ENCODE measurements at places on chromosomes 16 and 17.

GRCh38 chr16:15422222-15422621 lies 12.2 kb upstream of the BMERB1 start:
- no peak for DNase-seq

DNA sequence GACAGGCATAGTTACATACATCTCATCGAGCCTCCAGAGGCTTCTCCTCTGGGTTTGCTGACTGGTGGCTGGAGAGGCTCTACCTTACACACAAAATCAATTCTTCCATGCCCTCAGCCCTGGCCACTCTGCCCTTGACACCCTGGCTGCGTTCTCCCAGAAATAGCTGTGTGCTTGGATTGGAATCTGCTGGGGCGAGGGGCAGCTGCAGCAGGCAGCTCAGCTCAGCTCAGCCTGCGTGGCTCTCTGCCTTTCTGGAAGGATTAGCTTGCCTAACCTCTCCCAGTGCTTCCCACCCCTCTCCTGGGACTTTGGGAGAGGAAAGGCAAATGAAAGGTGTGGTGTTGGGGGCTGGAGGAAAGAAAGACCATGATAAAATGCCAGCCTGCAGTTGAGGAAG lies 216.1 kb downstream of the ENGASE start:
- no peak for DNase-seq

DNA sequence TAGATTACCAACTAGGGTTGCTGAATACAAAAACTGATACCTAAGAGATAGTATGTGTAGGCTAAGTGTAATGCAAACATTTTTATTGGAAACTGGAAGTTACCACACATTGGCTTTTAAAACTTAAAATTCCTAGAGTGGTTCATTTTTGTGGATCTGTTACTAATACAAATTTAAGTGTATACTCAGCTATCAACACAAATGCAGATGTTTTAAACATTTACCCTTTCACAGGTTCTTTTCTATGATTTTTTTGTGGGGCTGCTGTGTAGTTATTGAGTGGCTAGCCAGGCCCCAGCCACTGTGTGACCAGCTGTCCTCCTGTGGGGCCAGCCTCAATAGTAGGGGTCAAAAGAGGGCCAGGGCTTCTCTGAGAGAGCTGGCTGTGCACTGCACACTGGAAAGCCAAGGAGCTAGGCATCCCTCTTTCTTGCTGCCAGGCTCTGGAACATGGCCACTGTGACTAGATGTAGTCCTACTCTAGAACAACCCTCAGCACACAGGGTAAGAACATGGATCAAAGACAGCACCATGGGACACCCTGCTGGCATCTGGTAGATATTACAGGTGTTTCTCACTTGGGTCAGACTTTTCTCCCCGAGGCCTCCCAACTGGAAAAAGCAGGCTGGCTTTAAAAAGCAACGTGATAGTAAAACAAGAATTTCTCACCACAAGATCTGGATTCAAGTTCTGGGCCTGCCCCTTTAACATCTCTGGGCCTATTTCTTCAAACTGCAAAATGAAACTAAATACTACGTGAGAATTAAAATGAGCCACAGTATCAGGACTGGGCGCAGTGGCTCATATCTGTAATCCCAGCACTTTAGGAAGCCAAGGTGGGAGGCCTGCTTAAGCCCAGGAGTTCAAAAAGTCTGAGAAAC lies 7.3 kb upstream of the VEZF1 start:
- peak; percentile 68 for DNase-seq

GRCh38 chr16:85236818-85237150 lies 124.5 kb upstream of the CIBAR2 start:
- no peak for DNase-seq

DNA sequence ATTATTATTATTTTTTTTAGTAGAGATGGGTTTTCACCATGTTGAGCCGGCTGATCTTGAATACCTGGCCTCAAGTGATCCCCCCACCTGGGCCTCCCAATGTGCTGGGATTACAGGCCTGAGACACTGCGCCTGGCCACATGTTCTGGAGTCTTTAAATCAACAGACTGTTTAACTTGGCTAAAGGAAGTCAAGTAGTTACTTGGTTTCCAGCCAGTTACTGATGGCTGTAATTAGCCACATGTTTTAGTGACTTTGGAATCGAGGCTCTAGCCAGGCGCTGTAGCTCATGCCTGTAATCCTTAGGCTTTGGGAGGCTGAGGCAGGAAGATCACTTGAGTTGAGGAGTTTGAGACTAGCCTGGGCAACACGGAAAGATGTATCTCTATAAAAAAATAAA lies 699.2 kb upstream of the RBFOX1 start:
- DNase-seq: no peak
